ENCODE measurements at places on chromosomes 13 and 19.

DNA sequence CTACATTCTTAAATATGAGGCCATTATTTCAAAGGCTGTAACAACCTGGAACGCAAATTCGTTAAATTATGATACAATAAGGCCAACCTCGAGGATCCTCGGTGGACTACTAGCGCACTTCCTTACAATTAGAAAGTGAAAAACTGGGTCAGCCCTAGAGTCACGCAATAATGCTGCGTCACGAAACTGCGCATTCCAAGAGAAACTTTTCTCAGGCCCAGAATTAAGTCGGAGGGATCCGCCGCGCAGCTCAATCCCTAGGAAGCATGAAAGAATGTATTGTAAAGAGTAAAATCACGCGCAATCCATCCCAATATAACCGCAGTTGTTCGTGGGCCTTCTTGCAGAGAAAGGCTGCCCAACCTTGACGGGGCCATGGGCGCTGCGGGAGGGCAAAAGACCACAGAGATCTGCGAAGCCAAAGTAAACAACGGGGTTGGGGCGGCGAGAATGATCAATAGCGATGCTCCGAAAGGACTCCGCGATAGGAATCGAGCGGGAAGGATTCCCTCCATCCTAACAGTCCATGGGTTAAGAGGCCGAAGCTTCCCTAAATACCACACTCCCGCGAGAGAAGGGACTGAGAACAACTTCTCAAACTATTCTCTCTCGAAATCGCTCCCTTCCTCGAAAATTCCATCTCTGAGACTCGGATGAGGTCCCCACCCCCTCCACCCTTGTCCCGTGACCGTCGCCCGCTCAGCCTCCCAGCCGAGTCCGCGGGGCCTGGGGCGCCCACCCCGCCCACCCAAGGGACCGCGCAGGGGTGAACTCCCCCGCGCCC is 564 bp downstream of the SPART start:
- peaks cover 3% of the 10 kb centered on the region for H3K4me1 ChIP-seq
- peak; percentile 52 for DNase-seq
- peak overlapping the region; percentile 92 for H3K27ac ChIP-seq
- no peaks in the 10 kb centered on the region for H3K27me3 ChIP-seq

DNA sequence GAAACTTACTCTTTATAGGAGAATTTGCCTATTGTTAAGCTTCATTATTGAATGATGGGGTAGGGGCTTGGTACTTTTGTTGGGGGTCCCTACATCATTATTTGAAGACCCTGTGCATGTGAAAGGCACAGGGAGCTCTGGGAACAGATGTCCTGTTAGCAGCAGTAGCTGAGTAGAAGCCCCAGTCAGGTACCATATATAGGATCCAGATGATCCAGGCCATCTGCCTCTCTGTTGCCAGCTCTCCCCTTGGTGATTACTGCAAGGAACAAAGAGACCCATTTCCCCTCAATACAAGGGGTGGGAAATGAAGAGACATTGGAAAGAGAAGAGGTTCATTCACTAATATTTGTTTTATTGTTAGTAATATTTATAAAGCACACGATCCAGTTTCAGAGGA is 4.4 kb upstream of the MTMR6 start:
- H3K4me1 ChIP-seq, result no peaks in the 10 kb centered on the region
- H3K27ac ChIP-seq, result no peak overlapping the region
- no peak overlapping the region for H3K4me3 ChIP-seq
- no peaks in the 10 kb centered on the region for H3K36me3 ChIP-seq
- H3K27me3 ChIP-seq, result no peaks in the 10 kb centered on the region

DNA sequence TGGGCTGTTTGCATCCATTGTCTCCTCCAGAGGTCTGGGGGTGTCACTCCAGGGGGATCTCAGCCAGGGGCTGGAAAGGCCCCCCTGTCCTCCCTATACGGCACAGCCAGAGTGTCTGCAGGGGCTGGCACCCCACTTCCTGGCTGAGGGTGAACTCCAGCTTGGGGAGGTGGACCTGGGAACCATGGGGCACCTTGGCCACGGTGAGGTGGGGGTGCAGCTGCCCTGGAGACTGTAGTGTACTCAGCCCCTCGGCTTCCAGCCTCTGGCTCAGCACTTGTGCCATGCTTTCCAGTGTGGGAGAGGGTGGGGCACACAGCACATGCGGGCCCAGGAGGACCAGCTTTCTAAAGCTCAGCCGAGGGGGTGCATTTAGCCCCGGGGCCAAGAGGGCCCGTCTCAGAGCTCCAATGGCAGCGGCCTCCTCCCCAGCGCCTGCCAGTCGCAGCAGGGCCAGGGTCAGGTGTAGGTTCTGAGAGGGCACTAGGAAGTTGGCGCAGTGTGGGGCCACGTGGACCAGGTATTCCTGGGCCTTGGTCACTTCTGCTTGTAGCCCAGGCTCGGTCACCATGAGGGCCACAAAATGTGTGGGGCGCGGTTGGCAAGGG is 1.4 kb downstream of the LENG9 start:
- DNase-seq, result no peak
- peak overlapping the region; percentile 99 for H3K27ac ChIP-seq
- no peaks in the 10 kb centered on the region for H3K27me3 ChIP-seq
- peak overlapping the region; percentile 75 for H3K4me3 ChIP-seq
- peaks cover 3% of the 10 kb centered on the region for H3K4me1 ChIP-seq
- peaks cover 49% of the 10 kb centered on the region for H3K36me3 ChIP-seq

DNA sequence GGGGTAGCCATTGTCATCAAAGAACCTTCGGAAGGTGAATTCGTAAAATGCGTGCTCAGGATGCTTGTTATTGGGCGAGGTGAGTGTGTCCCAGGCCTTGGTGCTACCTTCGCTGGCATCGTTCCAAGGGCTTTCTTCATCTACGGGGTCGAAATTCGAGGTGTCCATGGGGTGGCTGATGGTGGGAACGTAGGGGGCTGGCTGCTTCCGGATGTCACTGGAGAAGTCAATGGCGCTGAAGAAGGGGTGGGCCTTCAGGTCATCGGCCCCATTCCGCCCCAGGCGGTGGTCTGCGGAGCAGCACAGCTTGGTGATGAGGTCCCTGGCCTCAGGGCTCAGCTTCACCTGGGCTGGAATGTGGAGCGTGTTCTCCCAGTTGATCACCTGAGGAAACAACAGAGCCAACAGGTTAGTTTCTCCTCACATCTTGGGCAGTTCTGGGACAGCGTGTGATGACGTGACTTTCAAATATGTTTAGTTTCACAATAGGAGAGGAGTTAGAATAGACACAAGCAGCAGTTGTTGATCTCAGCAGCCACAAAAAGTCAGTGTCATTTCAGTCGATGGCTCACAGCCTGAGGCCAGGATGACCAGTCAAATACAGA is 72.5 kb upstream of the XPO4 start:
- H3K4me3 ChIP-seq, result no peak overlapping the region
- no peaks in the 10 kb centered on the region for H3K27me3 ChIP-seq
- H3K27ac ChIP-seq, result no peak overlapping the region
- H3K36me3 ChIP-seq, result no peaks in the 10 kb centered on the region

DNA sequence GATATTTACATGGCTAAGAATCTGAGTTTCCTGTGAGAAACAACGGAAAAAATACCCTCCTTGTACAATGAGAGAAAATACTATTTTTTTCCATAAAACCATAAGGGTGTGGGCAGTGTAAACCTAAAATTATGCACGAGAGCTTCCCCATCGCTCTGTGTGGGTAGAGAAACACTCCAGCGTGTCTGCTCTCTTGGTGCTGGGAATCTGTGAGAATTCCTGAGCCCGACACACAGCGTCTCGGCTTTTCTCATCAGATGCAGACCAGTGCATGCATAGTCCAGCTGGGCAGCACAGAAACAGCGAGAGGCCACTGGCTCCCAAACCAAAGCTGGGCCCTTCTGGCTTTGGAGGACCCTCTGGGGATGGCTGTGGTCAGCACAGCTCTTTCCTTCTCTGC is 12.0 kb downstream of the PLPP2 start:
- H3K4me3 ChIP-seq, result no peak overlapping the region
- no peaks in the 10 kb centered on the region for H3K27me3 ChIP-seq
- no peak overlapping the region for H3K27ac ChIP-seq
- H3K4me1 ChIP-seq, result no peaks in the 10 kb centered on the region

GRCh38 chr13:52760077-52760476 is 20.5 kb upstream of the CNMD start:
- H3K4me3 ChIP-seq, result no peak overlapping the region
- H3K27ac ChIP-seq, result no peak overlapping the region
- H3K36me3 ChIP-seq, result no peaks in the 10 kb centered on the region
- H3K27me3 ChIP-seq, result no peaks in the 10 kb centered on the region
- H3K4me1 ChIP-seq, result no peaks in the 10 kb centered on the region

DNA sequence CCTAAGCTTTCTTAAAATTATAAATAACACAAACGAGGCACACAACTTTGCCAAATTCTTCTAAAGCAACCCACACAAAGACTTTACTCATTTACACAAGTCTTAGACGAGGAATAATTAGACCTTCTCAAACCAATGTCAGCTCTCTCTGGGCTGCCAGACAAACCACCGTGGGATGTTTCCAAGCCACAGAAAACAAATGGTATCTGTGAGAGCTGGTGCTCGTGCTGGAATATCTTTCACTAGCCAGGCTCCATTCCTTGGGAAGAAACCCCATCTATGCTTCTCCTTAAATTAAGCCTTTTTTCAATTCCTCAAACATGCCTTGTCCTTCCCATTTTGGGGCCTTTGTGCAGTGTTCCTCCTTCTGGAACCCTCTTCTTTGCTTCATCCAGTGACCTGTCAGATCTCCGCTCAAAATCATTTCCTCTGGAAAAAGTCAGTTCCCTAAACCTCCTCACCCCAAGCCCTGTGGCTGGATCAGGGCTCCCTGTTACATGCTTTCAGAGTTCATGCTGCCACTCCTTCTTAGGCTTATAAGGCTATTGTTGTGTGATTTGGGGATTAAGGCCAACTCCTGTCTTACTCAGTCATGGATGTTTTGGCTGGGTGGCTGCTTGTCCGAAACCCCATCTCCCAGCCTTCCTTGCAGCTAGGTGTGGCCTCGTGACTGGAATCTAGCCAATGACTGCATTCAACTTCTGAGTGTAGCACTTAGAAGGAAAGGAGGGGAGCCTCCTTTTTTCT is 64.2 kb upstream of the GTF2F2 start:
- DNase-seq, result no peak
- no peaks in the 10 kb centered on the region for H3K4me1 ChIP-seq
- H3K27me3 ChIP-seq, result no peaks in the 10 kb centered on the region
- no peak overlapping the region for H3K4me3 ChIP-seq
- H3K27ac ChIP-seq, result no peak overlapping the region

DNA sequence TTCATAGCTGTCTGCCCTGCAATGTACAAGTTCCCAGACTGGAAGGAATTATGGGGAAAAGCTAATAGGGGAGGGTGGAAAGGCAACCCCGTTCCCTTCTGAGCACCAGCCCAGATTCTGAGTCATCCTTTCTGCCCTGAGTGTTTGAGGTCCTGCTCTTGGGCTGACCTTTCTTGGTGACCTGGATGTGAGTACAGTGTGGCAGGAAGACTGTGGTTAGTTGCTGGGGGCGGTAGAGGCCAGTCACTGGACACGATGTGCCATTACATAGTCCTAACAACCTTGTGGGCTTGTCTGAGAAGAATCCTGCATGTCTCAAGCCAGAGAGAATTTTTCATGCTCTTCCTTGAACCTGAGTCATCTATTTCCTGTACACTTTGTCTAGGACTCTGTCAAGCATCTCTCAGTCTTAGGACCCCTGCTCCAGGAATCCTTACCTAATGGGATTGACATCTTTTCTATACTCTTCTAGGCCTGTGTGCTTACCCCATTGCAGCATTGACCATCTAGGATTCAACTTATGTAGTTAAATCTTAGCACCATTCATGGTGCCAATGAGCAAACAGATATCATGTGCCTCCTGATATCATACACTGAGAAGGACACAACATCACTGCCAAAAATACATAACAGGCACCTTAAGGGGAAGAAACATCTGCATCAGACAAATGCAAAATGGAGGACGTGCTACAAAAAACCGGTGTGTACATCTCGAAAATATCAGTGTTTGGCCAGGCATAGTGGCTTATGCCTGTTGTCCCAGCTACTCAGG is 8.1 kb upstream of the ANGPTL4 start:
- DNase-seq, result no peak
- no peak overlapping the region for H3K4me3 ChIP-seq
- H3K27me3 ChIP-seq, result no peaks in the 10 kb centered on the region

DNA sequence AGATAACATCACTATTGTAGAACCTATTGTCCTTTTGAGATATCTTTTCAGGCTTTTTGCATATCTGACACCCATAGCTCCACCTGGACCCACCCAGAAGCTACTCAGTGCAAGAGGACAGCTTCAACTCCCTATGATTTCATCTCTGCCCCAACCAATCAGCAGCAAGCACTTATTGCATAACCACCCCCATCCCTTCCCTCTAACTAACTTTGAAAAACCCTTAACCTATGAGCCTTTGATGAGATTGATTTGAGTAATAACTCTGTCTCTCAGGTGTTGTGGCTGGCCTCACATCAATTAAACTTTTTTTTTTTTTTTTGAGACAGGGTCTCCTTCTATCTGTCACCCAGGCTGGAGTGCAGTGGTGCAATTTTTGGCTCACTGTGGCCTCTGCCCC is 13.4 kb upstream of the MTRF1 start:
- no peak overlapping the region for H3K4me3 ChIP-seq
- H3K4me1 ChIP-seq, result no peaks in the 10 kb centered on the region
- H3K36me3 ChIP-seq, result no peaks in the 10 kb centered on the region
- no peaks in the 10 kb centered on the region for H3K27me3 ChIP-seq
- H3K27ac ChIP-seq, result no peak overlapping the region

DNA sequence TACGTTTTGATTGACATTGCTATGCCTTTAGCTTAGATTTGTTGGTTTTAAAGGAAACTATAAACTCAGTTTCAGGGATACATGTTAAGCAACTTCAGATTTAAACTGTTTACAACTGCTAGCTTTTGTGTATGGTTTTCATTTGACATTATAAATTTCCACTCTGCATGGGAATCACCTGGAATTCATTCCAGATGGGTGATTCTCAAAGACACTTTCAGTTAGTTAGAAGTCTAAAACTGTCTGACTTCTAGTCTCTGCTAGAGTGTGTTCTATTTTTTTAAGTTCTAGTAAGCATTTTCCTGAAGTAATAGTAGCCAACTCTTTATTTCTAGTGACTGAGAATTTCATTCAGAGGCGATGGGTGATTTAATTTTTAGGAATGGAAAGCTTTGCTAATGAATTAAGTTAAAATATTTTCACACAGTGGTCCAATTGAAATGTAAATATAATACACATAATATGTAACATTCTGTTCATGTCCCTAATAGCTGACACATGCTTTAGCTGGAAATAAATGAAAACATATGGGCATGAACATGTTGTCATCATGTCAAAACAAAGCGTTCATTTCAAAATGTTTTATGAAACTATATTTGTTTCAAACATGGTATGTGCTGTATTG is 58.3 kb upstream of the CSNK1A1L start:
- H3K4me1 ChIP-seq, result no peaks in the 10 kb centered on the region
- no peak overlapping the region for H3K4me3 ChIP-seq
- H3K27me3 ChIP-seq, result no peaks in the 10 kb centered on the region
- H3K27ac ChIP-seq, result no peak overlapping the region

- no peaks in the 10 kb centered on the region for H3K4me1 ChIP-seq
- no peaks in the 10 kb centered on the region for H3K36me3 ChIP-seq
- H3K27ac ChIP-seq, result no peak overlapping the region
- DNase-seq, result no peak
- no peaks in the 10 kb centered on the region for H3K27me3 ChIP-seq
Measured at GRCh38 chr13:96216543-96216942, 126.6 kb downstream of the HS6ST3 start.
